NCI-H748 treated with DMSO at 0.1 percent for 48 hours (cell line): ENCODE measurements at places on chromosomes 5 and 9.

- DNase-seq, result peak; percentile 16
Measured at GRCh38 chr5:74402553-74402952, 238.0 kb downstream of the ENC1 start.

DNA sequence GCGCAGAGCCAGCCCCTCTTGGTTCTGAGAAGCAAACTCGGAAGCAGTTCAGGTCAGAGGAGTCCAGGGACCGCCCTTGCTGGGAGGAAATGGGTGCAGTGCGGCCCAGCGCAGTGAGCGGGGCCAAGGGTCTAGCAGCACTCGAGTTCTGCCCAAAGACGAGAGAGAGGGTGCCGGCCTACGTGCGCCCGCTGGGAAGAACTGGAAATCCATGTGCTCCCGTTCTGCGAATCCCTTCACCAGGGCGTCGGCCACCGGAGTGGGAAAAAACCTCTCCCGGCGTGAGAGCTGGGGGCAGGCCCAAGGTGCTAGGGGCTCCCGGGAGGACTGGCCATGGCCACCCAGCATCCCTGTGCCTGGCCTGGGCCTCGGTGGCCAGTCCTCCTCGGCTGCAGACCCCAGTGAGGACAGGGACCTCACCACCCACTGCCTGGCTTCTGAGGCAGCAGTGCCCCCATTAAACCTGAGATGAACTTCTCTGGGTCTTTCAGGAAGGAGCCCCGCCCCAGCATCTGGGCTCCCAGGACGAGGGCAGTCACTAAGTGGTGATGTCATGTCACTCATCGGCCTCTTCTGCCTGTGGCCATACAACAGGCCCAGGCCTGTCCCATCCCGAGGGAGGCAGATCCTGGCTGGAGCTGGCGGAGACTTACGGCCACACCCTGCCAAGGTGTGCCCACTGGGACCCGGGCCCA is 10.6 kb downstream of the TMEM250 start:
- peak; percentile 44 for DNase-seq

DNA sequence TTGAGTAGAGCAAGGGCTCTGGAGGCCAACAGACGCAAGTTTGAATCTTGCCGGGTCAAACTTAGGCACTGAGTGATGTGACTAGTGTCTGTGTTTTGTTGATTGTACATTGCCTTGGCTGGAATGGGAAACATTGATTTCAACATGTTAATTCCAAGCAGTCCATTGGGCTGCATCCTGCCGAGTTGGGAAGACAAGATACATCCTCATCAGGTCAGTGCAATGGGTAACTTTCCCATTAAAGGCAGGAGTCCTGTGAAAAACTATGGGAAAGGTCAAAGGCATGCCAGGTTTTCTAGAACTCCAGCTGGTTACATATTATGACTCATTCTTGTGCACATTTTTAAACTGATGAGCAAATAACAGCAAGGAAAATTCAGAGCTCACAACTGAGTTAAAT is 126.5 kb upstream of the ABCA1 start:
- no peak for DNase-seq

DNA sequence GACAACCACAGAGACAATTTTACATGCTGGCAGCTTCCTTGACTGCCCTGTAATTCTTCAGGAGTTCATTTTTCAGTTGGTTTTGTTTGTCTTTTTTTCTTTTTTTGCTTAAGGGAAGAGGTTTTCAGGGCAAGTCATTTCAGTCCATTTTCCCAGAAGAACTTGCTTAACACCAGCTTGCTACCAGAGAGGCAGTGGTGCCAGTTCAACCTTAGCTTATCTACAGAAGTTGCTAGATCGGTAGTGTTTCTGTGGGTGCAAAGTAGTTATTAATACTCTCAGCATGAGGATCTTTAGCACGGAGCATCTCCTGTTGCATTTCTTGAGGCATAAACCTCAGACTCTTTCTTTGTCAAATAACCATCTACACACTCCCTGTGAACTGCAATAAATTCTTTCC is 1.1 kb downstream of the SPEF2 start:
- DNase-seq, result no peak

- no peak for DNase-seq
Measured at GRCh38 chr5:73903169-73903568, 277.2 kb downstream of the ARHGEF28 start.

DNA sequence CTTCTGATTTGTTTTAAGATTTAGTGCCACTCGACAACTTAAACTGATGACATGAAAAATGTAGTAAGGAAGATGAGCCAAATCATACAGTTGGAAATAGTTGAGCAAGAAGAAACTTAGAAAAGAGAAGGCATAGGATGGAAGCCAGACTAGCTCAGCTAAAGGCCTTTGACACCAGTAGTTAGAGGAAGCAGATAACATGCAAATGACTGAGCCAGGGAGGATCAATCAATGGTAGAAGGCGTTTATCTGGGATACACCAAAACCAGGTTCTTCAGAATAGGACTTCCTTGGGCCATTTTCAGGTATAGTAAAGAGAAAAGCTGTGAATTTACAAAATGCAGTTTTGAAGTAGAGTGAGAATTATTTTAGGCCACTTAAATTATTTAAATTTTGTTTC is 3.2 kb downstream of the TDRD7 start:
- no peak for DNase-seq

GRCh38 chr9:111029260-111029659 is 9.0 kb downstream of the LPAR1 start:
- no peak for DNase-seq

- DNase-seq, result no peak
Measured at GRCh38 chr5:66849803-66850202, 253.6 kb downstream of the MAST4 start.

DNA sequence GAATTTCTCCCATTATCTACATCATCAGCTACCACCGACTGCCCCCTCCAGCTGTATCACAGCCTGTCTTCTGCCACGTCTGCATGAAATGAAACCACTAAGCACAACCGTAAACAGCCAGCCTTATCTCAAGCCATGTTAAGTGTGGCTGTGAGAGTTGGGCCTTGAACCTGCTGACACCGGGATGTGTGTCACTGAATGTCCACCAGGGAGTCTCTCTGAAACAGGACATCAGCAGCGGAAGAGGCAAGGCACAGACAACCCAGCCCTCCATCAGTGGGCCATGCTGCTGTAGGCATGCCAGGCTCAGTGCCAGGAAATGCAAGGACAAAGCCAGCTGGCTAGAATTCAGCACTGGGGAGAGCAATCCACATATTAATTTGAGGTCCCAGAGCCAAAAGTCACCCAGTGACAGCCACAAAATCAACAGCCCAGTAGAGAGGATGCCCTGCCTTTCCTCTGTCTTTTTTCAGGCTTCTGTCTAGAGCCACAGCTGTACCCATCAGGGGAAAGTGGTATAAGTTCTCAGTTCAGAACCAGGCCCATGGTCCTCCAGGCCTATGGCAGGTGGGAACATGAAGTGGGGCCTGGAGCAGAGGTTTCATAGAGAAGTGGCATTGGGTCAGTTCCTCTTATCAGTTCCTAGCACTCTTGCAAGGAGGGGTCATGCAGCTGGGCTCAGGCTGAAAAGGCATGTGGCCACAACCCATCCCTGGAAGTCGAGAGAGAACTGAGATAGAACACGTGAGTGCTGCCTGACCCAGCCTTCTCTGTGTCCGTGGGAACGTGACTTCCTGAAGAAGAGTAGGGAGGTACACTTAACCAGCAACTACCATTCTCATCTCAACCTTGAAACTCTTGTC is 199.4 kb downstream of the ESM1 start:
- no peak for DNase-seq

GRCh38 chr5:56710826-56711590 is 104.3 kb upstream of the MAP3K1 start:
- no peak for DNase-seq

GRCh38 chr5:45279109-45279508 is 417.1 kb downstream of the HCN1 start:
- DNase-seq, result no peak

DNA sequence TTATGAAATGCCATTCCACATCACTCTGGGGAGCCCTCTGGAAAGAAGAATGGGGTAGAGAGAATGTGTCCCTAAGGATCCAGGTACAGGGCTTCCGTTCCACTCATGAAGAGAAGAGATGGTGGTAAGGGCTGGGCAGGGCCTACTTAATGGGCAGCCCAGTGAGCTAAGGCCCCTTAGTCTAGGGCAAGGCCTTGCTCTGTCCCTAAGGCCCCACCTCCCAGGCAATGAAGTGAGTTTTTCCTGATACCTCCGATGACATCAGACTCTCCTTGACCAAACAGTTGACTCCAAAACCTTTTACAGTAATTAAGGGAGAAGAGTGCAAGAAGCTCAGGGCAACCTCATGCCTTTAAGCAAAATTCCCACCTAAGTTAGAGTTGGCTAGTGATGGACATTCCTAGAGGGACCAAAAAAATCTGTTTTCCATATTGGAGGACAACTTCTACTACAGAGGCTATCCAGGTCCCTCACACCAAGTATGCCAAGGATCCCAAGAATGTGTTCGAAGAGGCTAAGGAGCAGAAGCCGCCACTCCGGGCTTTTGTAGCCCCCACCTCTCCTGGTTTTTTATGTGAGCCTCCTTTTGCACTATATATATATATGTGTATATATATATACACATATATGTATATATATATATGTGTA is 5.9 kb downstream of the KLF9 start:
- DNase-seq, result no peak

DNA sequence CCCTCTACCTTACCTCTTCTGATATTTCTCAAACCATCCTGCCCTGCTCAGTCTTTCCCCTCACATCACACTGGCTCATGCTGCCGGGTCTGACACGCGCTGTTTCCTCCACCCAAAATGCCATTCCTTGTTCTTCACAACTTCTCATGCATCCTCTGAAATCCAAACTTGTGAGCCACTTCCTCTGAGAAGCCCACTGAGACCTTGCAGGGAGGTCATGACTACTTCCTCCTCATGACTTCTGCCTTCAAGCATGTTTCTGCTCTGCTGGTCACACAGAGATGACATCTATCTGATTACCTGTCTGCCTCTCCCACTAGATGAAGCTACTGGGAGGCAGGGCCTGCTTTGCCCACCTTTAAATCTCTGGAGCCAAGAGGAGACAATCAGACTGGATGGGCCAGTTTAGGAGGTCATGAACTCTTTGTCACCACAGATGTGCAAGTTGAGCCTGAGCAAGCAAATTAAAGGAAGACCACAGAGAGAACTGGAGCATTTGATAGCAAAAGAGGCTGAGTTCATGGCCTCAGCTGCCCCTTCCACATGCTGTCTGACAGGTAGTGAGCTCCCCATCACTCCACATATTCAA is 119.8 kb upstream of the TBC1D2 start:
- DNase-seq, result no peak

- no peak for DNase-seq
Measured at GRCh38 chr9:7171396-7172153, 413.8 kb downstream of the KDM4C start.

GRCh38 chr5:102539996-102540728 is 41.4 kb upstream of the SLCO6A1 start:
- DNase-seq, result no peak

DNA sequence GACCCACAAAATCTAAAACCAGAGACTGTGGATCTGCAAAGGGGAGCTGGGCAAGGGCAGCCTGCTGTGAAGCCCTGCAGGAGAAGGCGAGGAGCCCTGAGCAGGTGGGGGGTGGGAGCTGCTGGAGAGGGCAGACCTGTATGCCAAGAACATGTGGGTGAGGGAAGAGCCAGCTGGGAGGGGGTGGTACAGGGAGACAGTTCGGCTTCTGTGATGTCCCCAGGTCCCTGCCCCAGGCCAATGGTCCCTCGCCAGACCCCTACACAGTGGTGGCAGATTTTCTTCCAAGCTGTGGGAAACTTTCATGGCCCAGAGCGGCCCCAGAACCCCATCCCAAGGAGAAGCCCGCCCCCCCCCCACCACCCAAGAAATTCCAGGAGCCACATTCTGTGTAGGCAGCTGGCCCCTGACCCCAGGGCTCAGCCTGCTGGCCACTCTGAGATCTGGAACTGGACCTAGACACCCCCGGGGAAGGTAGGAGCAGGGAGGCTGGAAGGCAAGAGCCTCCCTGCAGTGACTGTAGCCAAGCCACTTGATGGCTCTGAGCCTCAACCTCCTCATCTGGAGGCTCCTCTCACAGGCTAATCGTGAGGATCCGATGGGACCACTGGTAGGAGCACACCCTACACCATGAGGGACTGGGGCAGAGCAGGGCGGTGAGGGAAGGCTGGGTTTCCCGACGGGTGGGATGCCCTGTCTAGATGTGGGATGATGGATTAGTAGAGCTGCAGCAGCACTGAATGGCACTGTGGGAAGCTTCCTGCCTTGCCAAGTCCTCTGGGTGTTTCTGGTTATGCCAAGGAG is 22.6 kb upstream of the CSF1R start:
- no peak for DNase-seq

DNA sequence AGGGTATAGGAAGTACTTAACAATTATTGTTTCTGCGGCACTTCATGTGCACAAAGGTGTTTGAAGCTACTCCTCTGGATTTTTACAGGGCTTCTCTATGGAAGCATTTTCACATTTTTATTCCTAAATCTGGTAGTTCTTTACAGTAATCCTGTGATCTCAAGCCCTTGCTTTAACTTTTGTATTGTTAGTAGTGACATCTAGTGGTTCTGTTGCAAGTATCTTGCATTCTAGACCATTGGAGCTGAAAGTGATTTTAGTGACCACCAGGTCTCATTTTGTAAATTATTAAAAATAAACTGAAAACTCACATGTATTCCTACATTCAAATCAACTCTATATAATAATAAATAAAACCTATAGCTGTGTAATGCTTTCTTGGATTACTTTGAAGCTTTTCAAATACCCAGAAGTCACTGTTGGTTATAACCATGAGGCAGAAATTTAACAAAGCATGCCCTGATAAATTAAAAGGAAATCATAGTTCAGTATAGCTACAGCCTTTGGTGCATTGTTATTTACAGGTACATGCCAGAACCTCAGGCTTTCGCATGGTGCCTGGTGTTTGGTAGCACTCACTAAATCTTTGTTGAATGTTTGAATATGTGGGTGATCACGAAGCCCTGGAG is 18.9 kb downstream of the RPS23 start:
- DNase-seq, result peak; percentile 18

DNA sequence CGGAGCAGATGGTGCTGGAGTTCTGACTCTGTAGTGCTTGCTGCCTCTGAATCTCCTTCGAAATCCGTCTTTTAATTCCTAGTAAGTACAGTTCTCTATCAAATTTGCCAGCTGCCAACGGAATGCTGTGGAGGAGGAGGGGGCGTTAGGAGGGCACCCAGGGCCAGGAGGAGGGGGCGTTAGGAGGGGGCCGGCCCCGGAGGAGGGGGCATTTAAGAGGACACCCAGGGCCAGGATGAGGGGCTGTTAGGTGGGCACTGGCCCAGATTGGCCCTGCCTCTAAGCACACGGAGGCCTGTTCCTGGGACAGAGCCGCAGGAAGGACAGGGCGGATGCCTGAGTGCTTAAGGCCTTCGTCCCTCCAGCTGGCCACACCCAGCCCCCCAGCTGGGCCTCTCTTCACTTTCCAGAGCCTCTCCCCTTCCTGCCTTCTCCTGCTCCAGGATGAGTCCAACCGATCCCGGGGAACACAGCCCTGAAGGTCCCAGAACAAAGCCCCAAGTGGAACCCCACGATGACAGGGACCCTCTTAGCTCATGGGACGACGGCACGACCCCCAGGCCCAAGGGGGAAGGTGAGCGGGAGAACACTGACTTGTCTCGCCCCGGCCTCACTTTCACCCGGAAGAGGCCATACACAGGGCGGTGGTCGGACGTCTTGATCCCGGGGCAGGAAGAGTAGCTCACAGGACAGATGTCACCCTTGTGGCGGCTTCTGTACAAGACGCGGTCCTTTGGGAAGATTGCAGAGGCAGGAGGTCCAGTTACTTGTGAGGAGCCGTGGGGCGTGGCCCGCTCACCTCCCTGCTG is 9.8 kb downstream of the INPP5E start:
- no peak for DNase-seq
